ENCODE measurements at places on chromosomes 5 and 9.
A peak's percentile ranks its signal among the peaks of the same experiment; 100 is the strongest.

DNA sequence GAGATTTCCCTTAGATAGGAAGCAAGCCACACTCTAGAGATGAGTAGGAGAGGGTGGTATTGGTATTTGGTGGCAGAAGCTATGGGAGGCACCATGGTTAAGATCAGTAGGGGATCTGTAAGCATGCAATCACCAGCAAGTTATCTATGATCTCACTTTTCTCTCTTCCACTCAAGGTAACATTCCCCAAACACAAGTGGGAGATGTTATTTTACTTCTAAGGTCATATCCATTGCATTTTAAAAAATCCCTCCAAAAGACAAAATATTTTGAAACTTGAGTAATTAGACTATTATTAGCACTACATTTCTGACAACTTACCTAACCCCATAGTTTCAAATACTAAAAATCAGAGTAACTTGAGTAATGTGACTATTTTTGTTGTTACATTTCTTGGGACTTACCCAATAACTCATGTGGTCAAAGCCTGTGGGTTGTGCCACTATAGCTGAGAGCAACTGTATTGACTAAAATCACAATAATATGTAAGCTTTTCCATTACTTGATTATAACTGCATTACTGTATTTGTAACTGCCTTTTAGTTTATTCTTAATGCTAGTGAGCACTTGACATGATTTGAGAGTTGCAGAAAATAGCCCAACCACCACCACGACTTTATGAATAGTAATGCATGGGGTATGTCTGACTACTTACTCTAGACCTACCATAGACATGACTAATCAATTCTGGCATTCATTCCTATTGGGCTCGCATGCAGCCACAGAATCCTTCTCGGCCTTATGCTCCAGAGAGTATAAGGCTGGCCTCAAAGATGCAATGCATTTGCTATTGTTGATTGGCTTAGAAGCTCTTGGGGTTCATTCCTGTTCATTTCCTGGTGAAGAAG lies 264.7 kb downstream of the TRIM32 start:
- DNase-seq: no peak

GRCh38 chr5:112583166-112583565 lies 154.5 kb upstream of the APC start:
- DNase-seq: no peak

DNA sequence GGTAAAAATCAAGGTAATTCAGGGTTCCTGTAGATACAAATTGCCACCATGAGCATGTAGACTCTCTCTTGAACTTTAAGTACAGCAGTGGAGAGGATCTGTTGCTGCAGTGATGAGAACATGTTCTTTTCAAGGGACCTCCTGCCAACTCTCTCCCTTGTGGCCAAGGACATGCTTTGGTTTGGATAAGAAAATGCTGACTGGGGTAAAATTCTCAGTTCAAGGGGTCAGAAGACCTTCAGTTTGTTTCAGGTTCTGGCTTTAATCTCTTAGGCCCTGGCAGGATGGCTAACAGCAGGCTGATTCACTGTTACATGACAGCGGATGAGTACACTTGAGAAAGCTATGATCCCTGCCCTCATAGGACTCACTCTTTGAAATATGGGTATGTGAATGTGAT lies 299.2 kb upstream of the NMUR2 start:
- DNase-seq: no peak

GRCh38 chr5:40436535-40437237 lies 243.0 kb upstream of the PTGER4 start:
- DNase-seq: no peak

- DNase-seq: no peak
Observed at GRCh38 chr5:122421374-122422079, 109.5 kb downstream of the SNCAIP start.

GRCh38 chr5:143695244-143695864 lies 116.6 kb upstream of the HMHB1 start:
- no peak for DNase-seq

DNA sequence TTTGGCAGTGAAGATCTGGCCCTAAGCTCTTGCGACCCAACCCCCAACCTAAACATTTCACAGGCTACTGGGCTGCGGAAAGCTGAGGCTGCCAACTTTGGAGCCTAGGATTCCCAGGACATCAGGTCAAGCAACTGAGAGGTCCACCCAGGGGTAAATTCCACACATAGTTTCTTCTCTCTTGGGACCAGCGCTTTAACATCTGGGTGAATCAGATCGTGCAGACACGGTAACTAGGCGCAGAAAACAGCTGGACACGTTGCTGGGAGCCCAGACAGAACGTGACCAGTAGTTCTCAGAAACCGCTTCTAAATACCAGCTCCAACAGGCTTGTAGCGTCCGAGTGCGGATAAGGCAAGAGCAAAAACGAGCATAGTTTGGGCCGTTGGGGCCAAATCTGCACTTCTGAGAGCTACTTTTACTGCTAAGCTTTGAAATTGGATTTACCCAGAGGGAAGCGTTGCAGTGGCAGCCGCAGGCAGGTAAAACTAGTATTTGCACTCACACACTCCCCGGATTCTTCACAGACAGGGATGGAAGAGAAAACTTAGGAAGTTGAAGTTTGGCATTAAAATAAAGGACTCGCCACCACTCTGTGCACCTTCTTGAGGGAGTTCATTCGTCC lies 11.8 kb downstream of the ITGA1 start:
- DNase-seq: no peak

GRCh38 chr9:72623156-72623555 lies 101.7 kb downstream of the TMC1 start:
- no peak for DNase-seq

- no peak for DNase-seq
Observed at GRCh38 chr9:133088146-133088750, 26.5 kb downstream of the CEL start.

GRCh38 chr5:107154593-107154992 lies 516.1 kb downstream of the EFNA5 start:
- DNase-seq: no peak

DNA sequence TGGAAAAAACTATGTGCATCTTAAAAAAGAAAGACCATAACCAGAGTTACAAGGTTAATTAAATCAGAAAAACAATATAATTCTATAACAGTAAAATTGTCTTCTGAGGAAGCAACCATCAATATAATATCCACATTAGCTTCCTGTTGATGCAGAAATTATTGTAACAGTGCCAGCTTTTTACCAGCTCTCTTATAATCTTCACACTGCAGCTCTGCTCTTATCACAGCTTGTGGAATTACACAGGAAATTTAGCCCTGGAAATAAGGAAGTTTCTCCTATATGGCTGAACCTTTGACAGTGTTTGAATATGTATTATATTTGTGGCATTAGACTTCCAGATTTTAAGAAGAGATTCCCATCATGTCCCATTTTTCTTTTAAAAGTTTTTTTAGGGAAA lies 49.1 kb upstream of the TEK start:
- DNase-seq: no peak

DNA sequence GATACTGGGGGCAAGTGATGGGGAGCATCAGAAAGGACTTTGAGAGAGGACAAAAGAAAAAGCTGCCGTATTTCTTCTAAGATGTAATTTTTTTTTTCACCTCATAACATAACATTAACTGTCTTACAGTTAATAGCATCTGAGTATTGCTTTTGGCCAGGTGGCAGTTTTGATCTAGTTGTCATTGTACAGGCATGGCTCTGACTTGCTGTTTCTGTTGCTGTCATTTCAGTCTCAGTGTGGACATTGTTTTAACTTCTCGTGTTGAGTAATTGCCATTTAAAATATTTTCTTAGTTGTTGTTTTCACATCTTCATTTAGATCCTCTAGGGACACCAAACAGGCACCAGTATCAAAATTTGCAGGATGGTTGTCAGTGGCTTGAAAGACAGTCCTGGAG lies 12.4 kb downstream of the SMAD5 start:
- DNase-seq: no peak

- DNase-seq: no peak
Observed at GRCh38 chr5:174428895-174429294, 295.5 kb upstream of the MSX2 start.

GRCh38 chr9:99726758-99727157 lies 94.9 kb upstream of the NR4A3 start:
- no peak for DNase-seq

GRCh38 chr5:142828797-142829535 lies 58.8 kb downstream of the ARHGAP26 start:
- no peak for DNase-seq

DNA sequence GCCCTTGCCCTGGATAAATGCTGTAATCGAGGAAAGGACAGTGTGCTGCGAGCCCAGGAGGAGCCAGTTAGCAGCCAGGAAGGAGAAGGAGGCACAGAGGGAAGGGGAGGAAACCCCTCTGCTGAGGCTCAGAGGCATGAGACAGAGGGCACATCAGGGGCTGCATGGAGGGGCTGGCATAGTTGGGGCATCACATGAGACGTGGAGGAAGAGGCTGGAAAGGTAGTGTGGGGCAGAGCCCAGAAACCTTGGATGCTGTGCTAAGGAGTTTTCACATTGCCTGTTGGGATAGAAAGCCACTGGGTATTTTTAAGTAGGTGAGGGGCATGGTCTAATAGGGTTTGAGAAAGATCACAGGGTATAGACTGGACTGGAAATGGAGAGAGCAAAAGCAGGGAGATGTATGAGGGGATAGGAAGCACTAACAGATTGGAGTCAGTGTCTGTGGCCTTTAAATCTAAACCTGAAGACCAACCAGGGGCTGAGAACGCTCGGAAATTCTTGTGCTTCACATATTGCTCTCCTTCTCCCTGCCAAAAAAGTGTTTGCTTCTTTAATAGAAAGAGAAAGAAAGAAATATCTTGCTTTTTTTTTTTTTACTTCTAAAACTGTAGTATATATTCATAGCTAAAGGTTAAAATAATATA lies 33.0 kb upstream of the ANGPTL2 start:
- DNase-seq: no peak

DNA sequence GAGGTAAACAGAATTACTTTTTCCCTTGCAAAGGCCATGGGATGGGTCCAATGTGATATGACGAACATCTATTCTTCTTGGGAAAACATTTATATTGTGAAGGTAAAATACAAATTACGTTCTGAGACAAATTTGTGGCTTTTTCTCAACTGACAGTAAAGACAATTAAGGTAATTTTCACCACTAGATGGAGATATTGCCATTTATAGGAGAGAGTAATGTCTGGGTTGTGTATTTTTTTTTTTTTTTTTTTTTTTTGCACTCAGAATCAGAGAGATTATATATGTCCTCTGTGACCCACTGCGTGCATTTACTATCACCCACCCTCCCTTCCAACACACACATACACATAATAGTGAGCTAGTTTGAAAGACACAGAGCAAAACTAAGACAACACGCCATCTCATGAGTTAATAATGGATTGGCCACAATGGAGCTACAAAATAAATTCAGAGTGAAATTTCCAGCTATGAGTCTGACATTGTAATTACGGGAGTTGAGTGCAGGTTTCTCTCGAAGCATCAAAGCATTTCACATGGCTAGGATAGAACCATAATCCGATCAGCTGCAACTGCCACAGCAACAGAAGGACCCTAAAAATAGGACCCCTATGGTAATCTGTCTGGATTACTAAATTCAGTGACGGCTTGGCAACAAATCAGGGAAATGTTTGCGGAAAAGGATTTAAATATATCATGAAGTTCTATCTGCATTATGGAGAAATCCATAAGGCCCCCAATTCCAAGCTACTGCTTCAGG lies 49.2 kb downstream of the ANXA1 start:
- peak; percentile 16 for DNase-seq

- DNase-seq: no peak
Observed at GRCh38 chr9:131033269-131034224, 24.6 kb downstream of the LAMC3 start.

DNA sequence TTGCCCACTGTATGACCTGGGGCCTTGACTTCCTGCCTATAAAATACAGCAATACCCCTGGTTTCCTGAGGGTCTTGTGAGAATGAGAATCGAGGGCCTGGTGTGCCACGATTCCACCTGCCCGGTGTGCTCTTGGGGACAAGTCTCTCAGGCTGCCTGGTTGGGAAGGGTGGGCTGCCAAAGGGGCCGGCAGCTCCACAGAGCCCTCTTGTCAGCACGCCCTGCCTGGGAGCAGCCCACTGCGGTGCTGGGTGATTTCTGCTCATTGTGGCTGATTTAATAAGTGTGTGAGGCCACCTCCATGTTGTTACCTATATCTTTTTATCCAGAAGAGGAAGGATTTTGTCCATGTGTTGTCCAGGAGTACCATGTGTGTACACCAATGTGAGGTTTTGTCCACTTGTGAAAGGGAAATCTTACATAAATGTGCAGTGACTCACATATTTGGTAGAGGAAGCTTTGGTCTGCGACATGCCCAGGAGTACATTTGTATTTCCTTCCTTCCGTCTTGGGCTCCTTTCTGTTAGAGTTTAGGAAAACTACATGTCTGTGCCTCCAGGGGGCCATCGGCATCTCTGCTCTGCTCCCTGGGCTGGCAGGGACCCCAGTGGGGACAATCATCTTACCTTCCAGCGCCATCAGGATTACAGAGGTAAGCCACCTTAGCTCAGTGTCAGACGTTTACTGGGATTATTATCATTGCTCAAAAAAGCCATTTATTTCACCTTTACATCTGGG lies 108.6 kb downstream of the PHF2 start:
- DNase-seq: no peak

GRCh38 chr5:73826301-73827105 lies 200.5 kb downstream of the ARHGEF28 start:
- no peak for DNase-seq

GRCh38 chr9:75844321-75844720 lies 46.2 kb upstream of the PCSK5 start:
- DNase-seq: no peak

DNA sequence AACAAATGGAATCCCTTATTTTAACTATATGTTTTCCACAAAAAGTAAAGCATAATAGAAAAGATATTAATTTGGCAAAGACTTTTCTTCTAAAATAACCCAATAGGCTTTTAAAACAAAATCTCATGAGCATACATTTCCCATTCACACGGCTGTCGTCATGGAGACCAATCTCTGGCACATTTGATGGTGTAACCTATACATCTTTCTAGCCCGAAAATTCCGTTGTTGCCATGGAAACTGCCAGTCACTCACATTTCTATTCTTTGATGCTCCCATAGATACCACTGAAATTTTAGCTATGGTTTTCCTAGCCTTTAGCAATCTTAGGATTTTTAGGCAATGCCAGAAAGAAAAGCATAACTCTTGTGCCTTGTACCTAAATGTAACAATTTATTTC lies 262.9 kb upstream of the TRPM3 start:
- peak; percentile 1 for DNase-seq

- DNase-seq: no peak
Observed at GRCh38 chr5:160938532-160938931, 86.5 kb upstream of the ATP10B start.

- no peak for DNase-seq
Observed at GRCh38 chr5:168285696-168286095, 5.7 kb upstream of the WWC1 start.

- DNase-seq: no peak
Observed at GRCh38 chr5:160605266-160605665, 183.6 kb downstream of the PTTG1 start.

DNA sequence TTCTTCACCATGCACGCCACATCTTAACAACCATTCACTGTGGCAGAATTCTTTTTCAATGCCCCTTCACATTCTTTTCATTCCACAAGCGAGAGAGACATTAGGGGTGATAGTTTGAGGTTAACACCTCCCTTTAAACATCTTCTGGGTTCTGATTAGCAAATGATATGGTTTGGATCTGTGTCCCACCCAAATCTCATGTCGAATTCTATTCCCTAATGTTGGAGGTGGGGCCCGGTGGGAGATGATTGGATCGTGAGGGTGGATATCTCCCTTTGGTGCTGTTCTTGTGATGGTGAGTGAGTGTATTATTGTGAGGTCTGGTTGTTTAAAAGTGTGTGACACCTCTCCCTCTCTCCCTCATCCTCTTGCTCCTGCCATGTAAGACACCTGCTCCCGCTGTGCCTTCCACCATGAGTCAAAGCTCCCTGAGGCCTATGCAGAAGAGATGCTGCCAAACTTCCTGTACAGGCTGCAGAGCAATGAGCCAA lies 46.1 kb upstream of the RAI14 start:
- no peak for DNase-seq
